ENCODE measurements at places on chromosomes 12 and 14.

DNA sequence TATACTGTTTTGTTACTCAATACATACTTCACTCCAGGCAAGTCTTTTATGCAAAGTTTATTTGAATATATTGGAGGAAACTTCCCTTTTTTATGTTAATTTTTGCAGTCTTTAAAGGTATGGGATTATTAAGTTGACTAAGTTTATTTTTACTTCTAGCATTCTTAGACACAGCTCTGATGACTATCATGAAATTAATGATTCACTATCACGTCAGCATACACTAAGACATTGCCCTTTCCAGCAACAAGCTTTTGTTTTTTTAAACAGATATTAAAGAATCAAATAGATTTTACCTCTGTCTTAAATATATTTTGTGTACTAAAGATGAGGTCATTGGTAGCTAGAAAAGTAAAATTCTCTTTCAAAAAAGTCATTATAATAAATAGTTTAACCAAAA is 52.1 kb downstream of the DERA start:
- no peak for DNase-seq

GRCh38 chr12:17793854-17794253 is 296.1 kb downstream of the RERGL start:
- no peak for DNase-seq

DNA sequence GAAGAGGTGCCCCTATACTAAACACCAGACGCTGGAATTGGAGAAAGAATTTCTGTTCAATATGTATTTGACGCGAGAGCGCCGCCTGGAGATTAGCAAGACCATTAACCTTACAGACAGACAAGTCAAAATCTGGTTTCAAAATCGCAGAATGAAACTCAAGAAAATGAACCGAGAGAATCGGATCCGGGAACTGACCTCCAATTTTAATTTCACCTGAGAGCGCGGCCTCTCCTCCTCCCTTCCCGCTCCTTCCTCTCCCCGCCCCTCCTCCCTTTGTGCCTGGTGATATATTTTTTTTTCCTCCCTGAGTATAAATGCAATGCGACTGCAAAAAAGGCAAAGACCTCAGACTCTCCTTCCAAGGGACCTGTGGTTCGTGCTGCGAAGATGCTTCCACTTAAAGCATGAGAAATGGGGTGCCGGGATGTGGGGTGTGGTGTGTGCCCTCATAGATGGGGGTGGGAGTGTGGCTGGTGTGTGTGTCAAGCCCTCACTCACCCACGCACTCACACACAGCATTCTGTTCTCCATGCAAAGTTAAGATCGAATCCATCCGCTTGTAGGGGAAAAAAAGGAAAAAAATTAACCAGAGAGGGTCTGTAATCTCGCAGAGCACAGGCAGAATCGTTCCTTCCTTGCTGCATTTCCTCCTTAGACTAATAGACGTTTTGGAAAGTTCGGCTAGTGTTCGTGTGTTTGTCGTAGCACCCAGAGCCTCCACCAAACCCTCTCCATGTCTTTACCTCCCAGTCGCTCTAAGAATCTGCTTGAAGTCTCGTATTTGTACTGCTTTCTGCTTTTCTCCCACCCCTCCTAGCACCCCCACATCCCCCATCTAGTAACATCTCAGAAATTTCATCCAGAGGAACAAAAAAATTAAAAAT is 4.5 kb downstream of the HOXC10 start:
- DNase-seq, result no peak

DNA sequence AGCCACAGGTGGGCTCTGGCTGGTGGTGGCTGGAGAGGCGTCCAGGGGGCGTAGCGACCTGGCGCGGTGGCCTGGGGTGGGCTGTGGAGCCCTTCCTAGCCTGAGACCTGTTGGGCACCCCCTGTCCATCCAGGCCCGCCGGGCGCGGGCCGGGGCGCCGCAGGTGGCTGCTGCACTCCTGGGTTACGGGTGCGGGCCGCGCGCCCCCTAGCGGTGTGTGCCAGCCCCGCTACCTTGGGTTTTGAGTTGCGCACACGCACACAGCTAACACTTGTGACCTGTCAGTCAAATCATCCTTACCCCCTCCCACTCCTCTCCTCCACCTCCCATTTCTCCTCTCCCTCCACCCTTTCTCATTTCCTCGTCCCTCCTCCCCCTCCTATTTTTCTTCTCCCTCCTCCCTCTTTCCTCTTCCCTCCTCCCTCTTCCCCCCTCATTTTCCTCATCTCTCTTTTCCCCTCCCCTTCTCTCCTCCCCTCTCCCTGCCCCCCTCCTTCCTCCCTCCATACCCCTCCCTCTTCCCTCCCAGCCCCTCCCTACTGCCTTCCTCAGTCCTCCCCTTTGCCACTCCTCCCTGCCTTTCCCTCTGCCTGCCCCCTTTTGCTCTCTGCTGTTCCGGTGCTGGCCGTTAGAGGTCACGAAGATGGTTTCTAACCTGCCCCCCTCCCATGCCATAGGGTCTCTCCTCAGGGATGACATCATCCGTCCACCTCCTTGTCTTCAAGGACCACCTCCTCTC is 2.3 kb downstream of the MEG3 start:
- DNase-seq, result peak; percentile 78

DNA sequence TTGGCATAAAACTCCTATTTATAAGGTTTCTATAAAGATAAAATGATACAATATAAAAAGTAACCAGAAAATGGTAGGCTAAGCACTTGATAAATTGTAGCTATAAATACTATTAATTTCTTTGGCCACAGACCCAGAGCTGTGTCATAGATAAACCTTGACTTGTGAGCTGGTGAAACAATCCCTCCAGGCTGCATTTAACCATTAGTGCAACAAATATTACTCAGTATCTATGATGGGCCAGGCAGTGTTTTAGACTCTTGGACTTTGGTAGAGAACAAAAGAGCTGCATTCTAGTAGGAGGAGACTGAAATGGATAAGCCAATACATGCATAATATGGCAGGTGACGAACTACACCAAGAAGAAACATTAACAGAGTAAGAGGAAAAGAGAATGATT is 178.1 kb downstream of the BTG1 start:
- DNase-seq, result no peak

- no peak for DNase-seq
These were observed 34.4 kb downstream of the PROX2 start for GRCh38 chr14:74841230-74842207.

GRCh38 chr14:95216008-95216407 is 58.7 kb upstream of the DICER1 start:
- no peak for DNase-seq

GRCh38 chr14:55500219-55500701 is 59.8 kb upstream of the TBPL2 start:
- DNase-seq, result no peak

GRCh38 chr14:68825729-68826128 is 32.9 kb upstream of the ZFP36L1 start:
- no peak for DNase-seq

DNA sequence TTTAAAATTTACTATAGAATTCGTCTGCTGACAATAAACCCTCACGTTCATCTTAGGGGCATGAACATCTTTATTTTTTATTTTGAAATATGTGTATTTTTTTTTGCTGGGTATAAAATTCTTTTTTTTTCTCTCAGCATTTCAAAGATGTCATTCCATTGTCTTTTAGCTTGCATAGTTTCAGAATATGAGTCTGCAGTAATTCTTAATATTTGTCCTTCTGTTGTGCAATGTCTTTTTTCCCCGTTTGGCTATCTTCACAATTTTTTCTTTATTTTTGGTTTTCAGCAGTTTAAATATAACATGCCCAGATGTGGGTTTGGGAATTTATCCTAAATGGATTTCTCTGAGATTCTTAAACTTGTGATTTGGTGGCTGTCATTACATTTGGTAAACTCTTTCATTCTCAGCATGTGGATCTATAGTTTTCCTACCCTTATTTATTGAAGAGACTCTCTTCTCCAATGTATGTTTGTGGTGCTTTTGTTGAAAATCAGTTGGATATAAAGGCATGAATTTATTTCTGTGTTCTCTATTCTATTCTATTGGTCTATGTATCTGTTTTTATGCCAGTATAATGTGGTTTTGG is 37.8 kb upstream of the PLBD1 start:
- no peak for DNase-seq

DNA sequence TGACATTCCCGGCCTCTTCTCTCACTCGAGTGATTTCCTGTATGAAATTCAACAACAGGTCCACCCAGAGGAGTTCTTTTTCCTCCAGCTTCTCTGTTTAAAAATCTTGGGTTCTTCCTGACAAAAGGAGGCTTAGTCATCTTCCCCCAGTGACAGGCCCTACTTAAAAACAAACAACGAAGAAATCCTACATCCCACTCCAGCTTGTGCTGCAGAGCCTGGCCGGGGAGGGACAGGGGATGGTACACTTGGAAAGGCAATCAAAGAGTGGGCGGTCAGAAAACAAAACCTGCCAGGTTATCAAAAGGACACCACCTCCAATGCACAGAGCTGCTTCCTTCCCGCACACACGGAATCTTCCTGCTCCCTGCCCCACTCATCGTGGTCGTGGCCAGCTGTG is 101.3 kb downstream of the CACNA1C start:
- no peak for DNase-seq

DNA sequence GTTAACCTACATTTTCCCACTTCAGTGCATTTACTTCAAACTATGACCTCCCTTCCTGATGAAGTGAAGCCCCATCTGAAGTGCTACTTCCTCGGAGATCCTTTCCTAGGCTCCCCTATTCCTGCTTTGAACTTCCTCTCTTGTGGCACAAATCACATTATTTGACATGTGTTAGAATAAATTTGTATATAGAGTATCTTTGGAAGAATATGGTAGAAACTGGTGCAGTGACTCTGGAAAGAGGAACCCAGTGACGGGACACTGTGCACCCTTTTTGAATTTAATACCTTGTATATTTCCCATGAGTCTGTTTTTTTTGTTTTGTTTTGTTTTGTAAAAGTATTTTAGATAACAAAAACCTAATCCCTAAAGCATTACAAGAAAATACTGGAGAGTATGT is 66.4 kb upstream of the SRSF5 start:
- DNase-seq, result no peak

- no peak for DNase-seq
These were observed 3.9 kb upstream of the RARG start for GRCh38 chr12:53235742-53236442.

DNA sequence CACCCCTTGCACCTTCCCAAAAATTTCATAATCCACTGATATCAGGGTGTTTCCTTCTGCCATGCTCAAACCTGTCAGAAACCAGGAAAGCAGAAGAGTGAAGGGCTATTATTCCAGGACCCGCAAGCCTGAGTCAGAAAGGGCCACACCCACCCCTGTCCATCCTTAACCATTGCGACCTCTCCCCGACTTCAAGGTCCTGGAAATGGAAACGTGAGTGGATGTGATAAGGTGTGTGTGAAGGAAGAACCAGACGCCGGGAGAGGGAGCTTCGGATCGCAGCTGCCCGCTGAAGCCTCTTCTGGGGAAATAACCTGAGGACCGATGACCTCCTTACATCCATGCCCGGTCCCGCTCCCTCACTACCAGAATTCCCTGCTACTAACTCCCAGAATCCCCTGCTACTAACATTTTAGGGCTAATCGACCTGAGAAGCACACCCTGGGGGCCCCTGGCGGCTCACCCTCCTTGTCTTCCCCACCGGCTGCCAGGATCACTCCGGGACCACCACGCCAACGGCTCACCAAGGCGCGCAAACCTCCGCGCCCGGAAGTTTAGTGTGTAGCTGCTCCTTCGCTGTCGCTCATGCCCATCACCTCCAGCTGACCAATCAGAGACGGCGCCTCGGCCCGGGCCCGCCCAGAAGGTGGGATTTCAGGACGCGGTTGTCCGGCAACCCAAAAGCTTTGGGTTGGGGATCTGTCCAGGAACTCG is at the start of gene ACYP1:
ACYP1 (minus strand) TSS at position 534 of the 714 bp plus-strand sequence; CDS start at position 63, 471 bp downstream.
- DNase-seq, result peak; percentile 97

DNA sequence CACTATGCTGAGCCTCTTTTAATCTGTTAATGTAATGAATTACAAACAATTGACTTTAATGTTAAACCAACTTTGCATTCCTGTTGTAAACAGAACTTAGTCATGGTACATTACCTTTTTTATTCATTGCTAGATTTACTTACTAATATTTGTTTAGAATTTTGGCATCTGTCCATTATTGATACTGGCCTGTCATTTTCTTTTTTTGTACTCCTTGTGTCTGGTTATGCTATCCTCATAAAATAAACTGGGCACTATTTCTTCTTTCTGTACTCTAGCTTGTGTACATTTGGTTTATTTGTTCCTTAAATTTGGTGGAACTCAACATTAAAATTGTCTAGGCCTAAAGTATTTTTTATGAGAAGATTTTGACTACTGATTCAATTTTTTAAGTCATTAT is 32.1 kb downstream of the SPATA7 start:
- DNase-seq, result no peak

GRCh38 chr12:56687223-56688128 is 608 bp downstream of the PTGES3 start:
- DNase-seq, result peak; percentile 71

- no peak for DNase-seq
These were observed 59.7 kb downstream of the ATP2A2 start for GRCh38 chr12:110340706-110341105.

DNA sequence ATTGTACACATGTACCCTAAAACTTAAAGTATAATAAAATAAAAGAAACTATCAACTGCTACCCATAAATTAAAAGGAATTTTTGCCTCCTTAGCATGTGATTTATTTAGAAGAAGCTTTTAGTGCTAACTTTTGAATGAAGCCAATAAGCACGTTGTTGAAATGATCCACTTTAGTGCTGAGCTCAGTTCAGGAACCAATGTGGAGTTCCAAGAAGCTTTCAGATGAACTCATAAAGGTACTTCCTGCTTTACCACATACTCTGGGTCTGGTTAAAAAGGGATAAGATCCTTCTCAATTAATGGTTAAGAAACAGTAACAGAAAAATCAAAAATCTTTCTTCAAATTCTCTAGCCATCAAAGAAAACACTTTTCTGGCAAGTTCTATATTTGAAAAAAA is 39.4 kb downstream of the TMTC1 start:
- no peak for DNase-seq

- no peak for DNase-seq
These were observed 106.2 kb downstream of the SMOC1 start for GRCh38 chr14:69985463-69985862.

DNA sequence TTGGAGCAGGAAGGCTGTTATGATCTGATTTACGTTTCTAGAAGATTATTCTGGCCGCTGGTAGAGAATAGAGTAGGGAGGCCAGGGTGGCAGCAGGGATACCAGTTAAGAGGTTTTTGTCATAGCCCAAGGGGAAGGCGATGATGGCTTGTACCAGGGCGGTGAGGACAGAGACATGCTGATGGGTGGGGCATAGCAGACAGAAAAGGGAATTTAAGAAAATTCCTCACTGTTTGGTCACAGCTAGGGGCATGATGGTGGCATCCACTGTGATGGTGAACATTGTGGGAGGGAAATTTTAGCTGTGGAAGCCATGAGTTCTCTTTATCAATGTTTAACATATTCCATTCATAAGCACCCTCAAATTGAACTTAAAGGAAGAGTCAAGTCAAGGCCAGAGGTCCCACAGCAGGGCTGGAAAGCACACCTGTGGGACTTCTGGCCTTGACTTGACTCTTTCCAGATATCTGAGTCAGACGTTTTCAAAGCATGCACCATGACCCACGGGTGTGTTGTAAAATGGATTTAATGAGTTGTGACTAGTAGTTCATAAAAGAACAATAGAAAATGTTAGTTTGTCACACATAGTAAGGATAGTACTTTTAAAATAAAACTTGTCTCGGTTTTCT is 134.6 kb downstream of the CHST11 start:
- DNase-seq, result no peak

All from eye (tissue), 1 donor.